Stimulated activated CD8-positive, alpha-beta memory T cell treated with anti-CD3 and anti-CD28 coated beads, Interleukin-7, amount 100 ng/mL, for 1 hour (primary cell): ENCODE measurements at places on chromosomes 5 and 9.

- no peak for DNase-seq
These were observed 42.9 kb upstream of the SUB1 start for GRCh38 chr5:32542216-32543059.

DNA sequence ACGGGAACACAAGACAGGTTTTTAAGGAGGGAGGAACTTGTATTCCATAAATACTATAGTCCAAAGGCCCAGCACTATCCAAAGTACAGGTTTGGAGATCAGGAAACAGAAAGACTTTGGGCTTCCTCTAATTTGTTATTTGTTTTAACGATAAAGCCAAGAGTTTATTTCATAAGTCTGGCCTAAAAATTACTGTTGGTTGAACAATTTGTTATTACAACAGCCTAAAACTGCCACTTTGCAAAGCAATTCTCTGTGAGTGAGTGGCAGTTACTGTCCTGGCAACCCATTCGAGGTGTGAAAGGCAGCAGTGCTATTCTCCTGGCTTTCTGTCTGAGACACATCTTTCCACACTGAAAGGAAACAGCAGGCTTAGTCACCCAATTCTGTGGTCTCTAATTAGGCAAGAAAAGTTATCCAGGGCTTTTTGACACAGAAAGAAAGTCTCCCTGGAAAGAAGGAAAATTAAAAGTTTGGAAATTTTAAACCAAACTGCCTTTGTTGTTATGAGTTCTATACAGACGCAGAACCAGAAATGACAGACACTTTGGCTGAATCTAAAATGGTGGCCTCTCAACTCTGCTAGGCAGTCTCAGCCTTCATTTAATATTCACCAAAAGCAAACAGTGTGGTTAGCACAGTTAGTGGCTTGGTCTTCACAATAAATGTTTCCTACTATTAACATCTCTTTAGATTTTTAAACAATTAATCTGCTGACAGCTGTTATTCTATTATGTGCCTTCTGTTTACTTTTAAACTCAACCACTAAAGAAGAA lies 33.9 kb downstream of the PSMB7 start:
- no peak for DNase-seq

GRCh38 chr9:71941060-71941568 lies 29.7 kb downstream of the C9orf85 start:
- no peak for DNase-seq

- no peak for DNase-seq
These were observed 81.6 kb upstream of the TNFAIP8 start for GRCh38 chr5:119274030-119274766.

GRCh38 chr9:105500108-105500766 lies 52.4 kb downstream of the FSD1L start:
- no peak for DNase-seq

GRCh38 chr9:119372951-119373350 lies 3.7 kb upstream of the BRINP1 start:
- DNase-seq, result no peak

DNA sequence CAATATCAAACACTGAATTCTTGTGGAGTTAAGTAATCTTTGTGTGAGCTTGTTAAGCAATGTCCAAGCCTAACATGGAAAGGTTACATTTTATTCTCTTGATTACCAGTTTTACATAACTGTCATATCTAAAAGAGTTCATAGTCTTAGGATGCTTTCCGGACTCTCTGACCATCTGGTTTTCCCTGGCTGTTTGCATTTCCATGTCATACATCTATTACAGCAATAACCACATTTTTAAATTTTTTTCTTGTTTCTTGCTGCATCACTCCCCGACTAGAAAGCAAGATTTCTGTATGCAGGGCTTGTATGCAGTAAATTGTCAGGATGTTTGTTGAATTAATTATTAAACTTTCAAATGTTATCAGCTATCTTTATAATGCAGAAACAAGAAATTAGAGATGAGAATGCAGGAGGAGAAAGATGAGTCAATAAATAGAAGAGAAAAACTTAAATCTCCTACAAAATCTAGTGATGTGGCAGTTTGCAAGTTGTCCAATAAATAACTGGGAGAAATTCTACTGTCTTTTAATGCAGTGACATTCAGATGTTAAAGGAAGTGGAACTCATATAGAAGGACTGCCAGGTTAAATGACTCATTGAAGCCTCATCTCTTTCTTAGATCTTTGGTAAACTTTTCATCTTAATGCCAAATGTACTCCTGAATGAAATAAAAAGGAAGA lies 179.6 kb upstream of the SGCD start:
- no peak for DNase-seq

- no peak for DNase-seq
These were observed 1113.7 kb upstream of the WWC1 start for GRCh38 chr5:167177736-167178135.

DNA sequence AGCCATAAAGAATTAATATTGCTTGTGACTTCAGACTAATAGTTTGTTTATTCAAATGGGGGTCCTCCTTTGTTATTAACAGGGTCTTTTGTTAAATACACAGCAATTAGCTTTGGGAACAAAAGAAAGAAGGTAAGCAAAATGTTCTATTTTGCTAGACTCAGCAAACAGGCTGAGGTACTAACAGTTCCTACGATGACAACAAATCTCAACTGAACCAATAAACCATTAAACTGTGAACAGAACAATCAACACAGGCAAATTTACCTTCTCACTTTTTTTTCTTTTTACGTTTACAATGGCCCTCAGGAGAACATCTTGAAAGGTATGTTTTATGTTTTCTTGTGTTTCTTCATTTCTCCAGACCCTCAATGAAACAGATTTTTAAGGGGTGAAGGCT lies 207.2 kb downstream of the NFIB start:
- DNase-seq, result no peak

DNA sequence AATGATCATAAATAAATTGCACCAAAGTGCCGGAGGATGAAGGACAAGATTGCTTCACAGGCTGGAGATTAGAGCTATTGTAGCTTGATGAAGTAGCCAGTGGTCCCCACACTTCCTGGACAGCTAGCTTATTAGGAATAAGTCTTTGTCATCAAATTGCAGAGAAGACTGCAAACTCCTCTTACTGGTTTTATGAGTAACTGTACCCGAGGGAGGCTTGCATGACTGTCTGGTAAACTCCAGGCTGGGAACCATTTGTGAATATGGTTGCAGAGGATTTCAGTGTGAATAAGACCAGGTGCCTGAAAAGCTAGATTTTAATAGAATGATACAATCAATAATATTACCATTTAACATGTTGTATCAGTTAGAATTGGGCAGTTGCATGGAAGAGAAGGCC lies 36.5 kb upstream of the SEMA5A start:
- DNase-seq, result no peak

DNA sequence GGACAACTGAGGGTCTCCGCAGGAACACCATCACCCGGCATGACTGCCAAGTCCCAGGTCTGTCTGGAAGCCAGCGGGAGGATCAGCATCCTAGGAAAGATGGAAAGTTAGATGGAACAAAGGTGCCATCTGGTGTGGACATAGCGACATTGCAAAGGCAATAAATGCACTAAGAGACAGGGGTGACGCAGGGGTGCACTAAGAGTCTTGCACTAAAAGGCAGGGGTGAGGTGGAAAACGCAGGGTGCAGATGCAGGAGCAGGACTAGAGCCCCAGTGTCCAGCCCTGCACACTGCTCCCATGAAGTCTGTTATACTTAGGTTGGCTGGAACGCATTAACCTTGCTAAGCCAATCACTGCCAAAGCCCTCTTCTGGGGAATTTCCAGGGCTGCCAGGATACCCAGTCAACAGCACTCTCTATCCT lies 15.5 kb downstream of the ATOX1 start:
- no peak for DNase-seq

- DNase-seq, result no peak
These were observed 61.2 kb upstream of the TAF11L2 start for GRCh38 chr5:17436761-17437221.

- DNase-seq, result no peak
These were observed 13.8 kb downstream of the NAIP start for GRCh38 chr5:71011194-71011792.

DNA sequence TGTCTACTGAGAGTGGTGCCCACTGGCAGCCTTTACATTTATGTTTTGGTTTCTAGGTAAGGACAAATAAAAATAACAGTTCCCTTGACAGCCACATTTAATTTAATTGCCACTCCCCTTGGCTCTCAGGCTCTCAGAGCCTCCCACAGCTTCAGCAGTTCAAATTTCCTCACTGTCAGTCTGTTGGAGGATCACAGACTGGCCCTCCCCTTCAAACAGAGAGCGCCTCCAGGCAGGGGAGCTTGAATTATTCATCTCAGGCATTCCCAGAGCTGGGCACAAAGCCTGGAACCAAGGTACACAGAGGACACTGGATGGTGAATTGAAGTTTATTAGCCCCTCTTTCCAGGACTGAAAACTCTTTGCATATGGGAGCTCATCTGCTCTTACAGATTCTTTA lies 407.7 kb downstream of the SPOCK1 start:
- no peak for DNase-seq

DNA sequence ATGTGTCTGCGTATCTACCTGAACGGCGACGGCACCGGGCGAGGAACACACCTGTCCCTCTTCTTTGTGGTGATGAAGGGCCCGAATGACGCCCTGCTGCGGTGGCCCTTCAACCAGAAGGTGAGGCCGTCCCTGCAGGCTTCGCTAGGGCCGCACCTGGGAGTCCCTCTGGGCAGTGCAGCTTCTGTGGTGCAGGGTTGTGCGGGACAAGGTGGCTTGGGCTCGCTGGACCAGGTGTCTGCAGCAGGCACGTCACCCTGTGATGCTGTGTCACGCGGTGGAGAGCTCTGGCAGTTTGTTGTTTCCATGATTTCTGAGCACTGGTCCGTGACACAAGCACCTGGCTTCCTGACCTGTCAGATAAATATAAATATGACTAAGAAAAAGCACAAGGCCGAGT lies 20.7 kb downstream of the FBXW5 start:
- no peak for DNase-seq

DNA sequence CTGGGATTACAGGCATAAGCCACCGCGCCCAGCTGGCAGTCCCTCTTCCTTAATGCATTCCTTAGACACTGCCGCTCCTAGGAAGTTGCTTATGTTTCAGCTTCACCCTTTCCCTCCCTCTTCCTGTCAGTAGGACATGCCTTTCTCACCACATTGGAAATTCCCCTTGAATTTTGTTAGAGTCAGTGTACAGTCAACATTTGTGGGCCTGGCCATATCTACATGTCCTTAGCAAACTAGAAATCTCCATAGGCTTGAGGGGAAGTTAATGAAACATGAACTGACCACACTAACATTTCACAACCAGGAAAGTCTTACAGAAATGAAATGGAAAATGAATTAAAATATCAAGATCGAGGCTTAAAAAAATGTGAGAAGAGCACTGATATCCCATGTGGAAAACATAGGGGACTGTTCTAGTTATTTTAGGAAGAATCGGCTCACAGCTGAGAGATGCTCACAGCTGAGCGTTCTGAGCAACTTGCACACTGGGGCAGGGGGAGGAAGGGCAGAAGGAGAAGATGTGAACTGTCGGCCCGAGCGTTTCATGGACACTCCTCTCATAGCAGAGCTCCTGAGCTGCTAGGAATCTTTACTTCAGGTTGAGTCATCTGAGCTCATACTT lies 21.1 kb upstream of the LVRN start:
- DNase-seq, result no peak

GRCh38 chr5:169686137-169686536 lies 49.1 kb downstream of the DOCK2 start:
- DNase-seq, result no peak
